T-helper 17 cell (primary cell): ENCODE measurements at places on chromosomes 16 and 17.

GRCh38 chr17:20954794-20955193 lies 88.0 kb downstream of the USP22 start:
- DNase-seq = no peak

DNA sequence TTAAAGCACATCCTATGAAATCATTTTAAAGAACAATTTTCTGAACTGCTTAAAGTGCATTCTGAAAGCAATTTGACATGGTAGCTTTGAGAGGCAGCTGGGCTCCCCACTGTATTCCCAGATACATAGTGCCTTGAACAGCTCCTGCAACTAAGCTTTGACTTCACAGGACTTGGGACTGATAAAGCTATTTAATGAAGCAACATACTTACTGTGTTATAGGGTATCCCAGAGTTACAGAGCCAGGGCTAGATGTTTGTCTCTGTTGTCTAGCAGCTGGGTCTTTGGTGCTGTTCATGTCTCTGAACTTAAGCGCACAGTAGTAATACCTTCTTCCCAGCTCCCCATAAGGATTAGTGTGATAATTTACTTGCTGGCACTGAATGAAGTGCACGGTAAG lies 862 bp downstream of the ACSM1 start:
- no peak for DNase-seq

DNA sequence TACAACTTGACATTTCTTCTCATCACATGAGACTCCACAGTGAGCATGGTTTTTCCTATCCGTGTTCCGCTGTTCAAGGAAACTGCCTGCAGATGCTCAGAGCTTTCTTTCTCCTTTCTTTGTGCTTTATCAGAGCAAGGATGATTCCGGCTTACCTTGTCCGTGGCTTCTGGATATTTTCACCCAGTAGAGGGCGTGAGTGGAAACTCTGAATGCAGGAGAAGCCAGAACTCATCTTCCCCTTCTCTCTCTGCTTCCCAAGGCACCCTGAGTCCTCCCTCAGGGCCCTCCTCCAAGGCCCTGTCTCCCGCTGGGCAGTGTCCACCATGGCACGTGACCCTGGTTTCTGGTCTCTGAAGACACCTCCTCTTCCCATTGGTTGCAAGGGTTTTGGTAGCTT lies 721.1 kb upstream of the RBFOX1 start:
- DNase-seq = no peak

GRCh38 chr17:28906276-28906675 lies 3.4 kb upstream of the DHRS13 start:
- no peak for DNase-seq

DNA sequence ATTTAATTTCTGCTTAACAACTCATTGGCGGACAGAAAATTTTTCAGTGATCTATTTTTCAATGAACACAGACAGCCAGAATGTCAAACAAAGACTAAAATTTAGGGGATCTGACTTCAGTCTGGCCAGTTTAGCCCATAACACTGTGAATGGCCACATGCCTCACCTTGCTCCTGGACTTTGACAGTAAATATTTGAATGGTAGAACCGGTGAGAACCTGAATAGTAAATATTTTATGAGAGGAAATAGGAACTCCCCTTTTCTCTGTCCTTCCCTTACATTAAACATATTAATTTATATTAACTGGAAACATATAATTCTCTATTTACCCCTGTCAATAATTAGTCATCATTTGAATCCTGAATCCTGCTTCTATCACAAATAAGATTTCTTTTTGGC lies 942.1 kb downstream of the KCNJ2 start:
- DNase-seq = no peak

DNA sequence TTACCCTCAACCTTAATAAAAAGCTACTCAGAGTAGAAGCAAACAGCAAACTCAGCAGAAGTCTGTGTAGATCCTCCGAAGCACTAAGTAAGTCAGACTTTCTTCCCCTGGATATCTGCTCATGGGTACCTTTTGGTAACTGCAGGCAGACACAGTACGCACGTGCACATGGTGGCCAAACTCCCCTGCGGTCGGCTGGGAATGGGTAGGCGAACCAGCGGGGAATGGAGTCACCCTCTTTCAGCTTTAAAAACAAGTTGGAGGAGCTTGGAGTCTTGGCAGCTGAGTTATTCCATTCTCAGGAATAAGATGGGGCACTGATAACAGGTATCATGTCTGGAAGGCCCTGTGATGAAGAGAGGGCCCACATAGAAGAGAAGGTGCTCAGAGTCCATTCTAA lies 16.3 kb downstream of the CYB561 start:
- DNase-seq = no peak

- DNase-seq = no peak
Measured at GRCh38 chr17:55443904-55444303, 22.3 kb upstream of the MMD start.

GRCh38 chr17:37530420-37530819 lies 40.7 kb downstream of the DUSP14 start:
- no peak for DNase-seq

DNA sequence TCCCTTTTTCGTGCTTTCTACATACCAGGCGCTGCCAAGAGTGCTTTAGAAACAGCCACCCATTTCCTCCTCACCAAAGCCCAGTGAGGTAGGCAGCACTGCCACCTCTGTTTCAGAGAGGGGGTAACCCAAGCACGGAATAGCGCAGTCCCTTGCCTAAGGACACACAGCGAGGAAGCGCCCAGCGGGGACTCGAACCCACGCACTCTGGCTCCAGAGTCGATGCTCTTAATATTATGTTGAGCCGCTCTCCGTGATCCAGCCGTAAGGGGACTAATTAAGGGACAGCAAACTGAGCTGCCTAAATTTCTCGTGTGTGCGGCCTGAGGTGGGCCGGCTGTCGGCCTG lies 497 bp downstream of the CES1 start:
- DNase-seq = no peak

- DNase-seq = no peak
Measured at GRCh38 chr16:77584205-77584859, 138.0 kb upstream of the NUDT7 start.

DNA sequence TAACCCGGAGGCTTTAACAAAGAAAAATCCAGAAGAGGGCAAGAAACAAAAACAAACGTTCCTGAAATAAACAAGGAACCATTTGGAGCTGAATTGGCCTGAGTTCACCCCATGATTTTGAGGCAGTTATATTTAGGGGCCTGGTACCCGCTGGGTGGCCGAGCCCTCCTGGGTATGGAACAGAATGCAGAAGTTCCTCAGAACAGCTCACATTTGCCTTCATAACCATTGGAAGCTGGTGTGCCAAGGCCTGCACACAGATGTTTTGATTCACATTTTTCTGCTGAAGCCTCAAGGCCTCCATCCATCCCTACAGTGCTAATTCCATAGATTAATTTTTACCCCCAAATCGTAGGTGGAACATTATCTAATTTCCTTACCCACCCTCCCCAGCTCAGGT lies 3.3 kb upstream of the ZFHX3 start:
- DNase-seq = no peak

DNA sequence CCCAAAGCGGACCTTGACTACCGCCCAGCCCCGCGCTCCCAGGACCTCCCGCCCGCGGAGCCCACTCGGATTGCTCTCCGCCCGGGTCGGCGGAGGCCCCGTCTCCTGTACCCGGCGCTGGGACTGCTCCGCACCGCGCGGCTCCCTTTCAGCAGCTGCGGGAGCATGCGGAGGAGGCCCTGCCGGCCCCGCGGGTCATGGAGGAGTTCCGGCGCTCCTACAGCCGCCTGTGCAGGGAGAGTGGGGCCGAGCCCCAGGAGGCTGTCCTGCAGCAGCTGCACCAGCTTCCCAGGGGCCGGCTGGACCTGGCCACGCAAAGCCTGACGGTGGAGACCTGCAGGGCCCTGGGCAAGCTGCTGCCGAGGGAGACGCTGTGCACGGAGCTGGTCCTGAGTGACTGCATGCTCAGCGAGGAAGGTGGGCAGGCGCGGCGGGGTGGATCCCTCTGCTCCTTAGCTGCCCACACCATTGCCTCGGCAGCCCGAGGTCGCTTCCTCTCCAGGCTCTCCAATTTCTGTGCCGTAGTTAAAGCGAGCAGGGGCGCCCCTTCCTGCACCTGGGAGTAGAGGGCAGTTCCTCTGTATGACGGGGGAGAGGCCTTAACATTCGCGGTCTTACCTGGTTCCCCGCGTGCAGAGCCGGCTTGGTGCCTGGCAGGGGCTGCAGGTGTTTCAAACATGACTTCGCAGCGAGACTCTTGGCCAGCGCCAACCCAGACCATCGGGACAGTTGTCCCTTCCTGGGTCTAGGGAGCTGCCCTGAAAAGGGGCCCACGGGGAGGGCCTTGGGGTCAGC lies 539 bp downstream of the LRRC45 start:
- no peak for DNase-seq

GRCh38 chr16:56246051-56246817 lies 54.9 kb downstream of the GNAO1 start:
- DNase-seq = no peak

- DNase-seq = no peak
Measured at GRCh38 chr17:66702106-66702936, 132.6 kb upstream of the CACNG5 start.

- peak; percentile 22 for DNase-seq
Measured at GRCh38 chr16:84088695-84089395, 27.9 kb downstream of the MBTPS1 start.

GRCh38 chr16:48526058-48526957 lies 83.7 kb downstream of the N4BP1 start:
- no peak for DNase-seq

- no peak for DNase-seq
Measured at GRCh38 chr17:33572615-33573014, 279.5 kb upstream of the ASIC2 start.

- no peak for DNase-seq
Measured at GRCh38 chr16:69680358-69680757, 46.0 kb downstream of the NQO1 start.

GRCh38 chr16:47562366-47562765 lies 101.2 kb downstream of the PHKB start:
- no peak for DNase-seq

DNA sequence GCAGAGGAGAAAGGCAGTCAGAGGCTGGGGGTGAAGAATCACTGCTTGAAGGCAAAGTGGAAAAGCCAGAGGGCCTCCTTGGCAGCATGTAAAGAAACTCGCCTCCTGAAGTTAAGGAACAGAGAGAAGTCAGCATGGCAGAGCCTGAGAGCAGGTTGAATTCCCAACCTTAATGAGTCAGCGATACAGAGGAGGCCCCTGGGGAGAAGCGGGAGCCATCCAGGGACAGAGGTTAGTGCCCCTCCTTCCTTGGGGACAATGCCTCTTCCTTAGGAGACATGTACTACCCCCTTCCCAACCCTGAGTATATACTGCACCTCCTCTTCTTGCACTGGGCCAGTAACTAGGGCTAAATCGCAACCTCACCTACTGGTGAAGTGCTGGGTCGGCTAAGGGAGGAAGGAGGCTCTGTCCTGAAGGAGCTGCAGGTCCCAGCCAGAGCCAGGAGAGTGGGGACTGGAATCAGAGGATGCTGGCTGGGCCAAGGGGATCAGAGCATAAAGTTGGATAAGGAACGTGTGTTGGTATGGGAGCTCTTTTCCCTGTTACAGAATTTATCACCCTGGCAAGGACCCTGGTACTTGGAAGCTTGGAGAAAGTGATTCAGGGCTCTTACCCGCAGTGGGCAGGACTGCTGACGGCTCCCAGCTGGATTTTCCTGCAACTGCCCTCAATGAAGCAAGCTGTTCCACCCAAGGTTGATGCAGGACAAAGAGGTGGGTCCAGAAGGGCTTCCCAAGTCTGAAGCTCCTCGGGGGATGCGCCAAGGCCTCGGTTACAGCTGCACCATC lies 5.4 kb upstream of the AANAT start:
- no peak for DNase-seq

- no peak for DNase-seq
Measured at GRCh38 chr17:77864234-77865111, 94.0 kb upstream of the TNRC6C start.

- DNase-seq = no peak
Measured at GRCh38 chr17:42623732-42624596, 14.5 kb downstream of the TUBG1 start.

DNA sequence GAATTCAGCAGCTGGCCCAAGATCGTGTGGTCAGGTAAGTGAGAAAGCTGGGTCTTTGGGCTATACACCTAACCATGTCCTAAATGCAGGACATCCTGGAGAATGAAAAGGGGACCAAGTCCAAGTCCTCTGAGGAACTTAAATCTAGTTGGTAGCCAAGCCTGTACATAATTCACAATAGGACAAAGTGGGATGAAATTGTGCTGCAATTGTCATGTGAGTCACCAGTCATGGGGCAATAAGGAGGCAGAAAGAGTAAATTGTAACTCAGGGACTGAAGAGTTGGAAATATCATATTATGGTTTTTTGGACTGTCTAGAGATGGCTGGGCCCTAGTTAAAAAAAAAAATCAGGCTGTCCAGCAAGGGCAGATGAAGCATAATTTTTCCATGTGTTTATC lies 202.6 kb downstream of the CYLD start:
- no peak for DNase-seq
